ENCODE measurements at places on chromosomes 2 and 18. TPM values are rescaled to one million over a fixed set of nuclear protein-coding genes. Genes with fewer than 3 reads are reported as not detected.
A peak's percentile ranks its signal among the peaks of the same experiment; 100 is the strongest.

Gene GKN1
- total RNA-seq, result not detected

Gene UGT1A8
- total RNA-seq, result not detected

Gene FSHR
- not detected for total RNA-seq

Gene CPLX4
- not detected for total RNA-seq

Gene CFAP65
- total RNA-seq, result not detected

Gene FASTKD1
- 19.3 TPM for total RNA-seq

Gene RBM43
- total RNA-seq, result 4.9 TPM

Gene GULP1
- 71.7 TPM for total RNA-seq

Gene L3MBTL4
- 1.3 TPM for total RNA-seq

DNA sequence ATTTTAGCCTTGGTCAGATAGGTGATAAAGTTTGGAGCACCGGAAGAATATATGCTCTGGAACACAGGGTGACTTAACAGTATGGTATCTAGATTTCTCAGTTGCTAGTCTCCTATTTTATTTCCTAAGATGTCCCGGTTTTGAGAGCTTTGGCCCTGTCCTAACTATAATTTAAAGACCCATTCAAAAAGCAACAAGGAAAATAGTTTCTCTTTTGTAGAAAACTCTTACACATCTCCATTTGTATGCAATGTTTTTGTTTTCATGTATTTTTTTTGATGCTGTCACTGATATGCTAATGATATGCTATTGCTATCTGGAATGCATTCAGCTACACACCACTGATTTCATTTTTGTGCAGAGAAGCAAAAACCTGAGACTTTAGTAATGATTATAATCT, 237.8 kb downstream of the GPD2 start:
- H3K4me1 ChIP-seq, result no peaks in the 10 kb centered on the region
- no peak overlapping the region for H3K27ac ChIP-seq
- no peak for DNase-seq
- no peak overlapping the region for H3K4me3 ChIP-seq
- H3K27me3 ChIP-seq, result no peaks in the 10 kb centered on the region

GRCh38 chr2:75047992-75048625, 89.7 kb downstream of the POLE4 start:
- H3K36me3 ChIP-seq, result no peaks in the 10 kb centered on the region
- no peak overlapping the region for H3K27ac ChIP-seq
- peak; percentile 76 for DNase-seq
- H3K4me1 ChIP-seq, result peaks cover 11% of the 10 kb centered on the region

DNA sequence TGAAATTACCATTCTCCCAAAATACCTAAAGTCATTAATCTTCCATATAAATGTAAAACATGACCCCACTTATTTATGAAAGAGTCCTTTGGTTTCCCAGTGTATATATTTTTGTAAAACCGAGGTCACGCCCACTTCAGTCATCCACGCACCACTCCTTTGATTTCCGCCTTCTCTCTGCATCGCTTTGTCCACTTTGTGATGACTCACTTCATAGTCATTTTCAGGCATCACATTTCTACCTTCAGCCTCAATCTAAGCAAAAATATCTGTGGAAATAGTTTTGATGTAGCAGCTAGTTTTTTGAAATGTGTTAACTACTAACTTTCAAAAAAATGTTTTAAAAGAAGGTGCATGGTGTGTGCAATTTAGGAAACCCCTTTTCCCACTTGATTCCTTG, 793.5 kb upstream of the SOX11 start:
- H3K4me1 ChIP-seq, result no peaks in the 10 kb centered on the region
- H3K36me3 ChIP-seq, result no peaks in the 10 kb centered on the region
- no peaks in the 10 kb centered on the region for H3K27me3 ChIP-seq
- no peak overlapping the region for H3K4me3 ChIP-seq

GRCh38 chr18:48668466-48669179, 129.8 kb downstream of the CTIF start:
- H3K27me3 ChIP-seq, result no peaks in the 10 kb centered on the region
- no peak overlapping the region for H3K4me3 ChIP-seq
- H3K36me3 ChIP-seq, result peaks cover 24% of the 10 kb centered on the region
- no peaks in the 10 kb centered on the region for H3K4me1 ChIP-seq

- no peak overlapping the region for H3K4me3 ChIP-seq
- H3K27ac ChIP-seq, result no peak overlapping the region
- no peaks in the 10 kb centered on the region for H3K36me3 ChIP-seq
- no peak for DNase-seq
- no peaks in the 10 kb centered on the region for H3K4me1 ChIP-seq
- H3K27me3 ChIP-seq, result no peaks in the 10 kb centered on the region
These were observed 117.3 kb upstream of the EFEMP1 start for GRCh38 chr2:56040834-56041233.

GRCh38 chr2:46963941-46964673, 48.5 kb upstream of the MCFD2 start:
- H3K4me3 ChIP-seq, result no peak overlapping the region
- peak; percentile 69 for DNase-seq
- H3K27ac ChIP-seq, result no peak overlapping the region

DNA sequence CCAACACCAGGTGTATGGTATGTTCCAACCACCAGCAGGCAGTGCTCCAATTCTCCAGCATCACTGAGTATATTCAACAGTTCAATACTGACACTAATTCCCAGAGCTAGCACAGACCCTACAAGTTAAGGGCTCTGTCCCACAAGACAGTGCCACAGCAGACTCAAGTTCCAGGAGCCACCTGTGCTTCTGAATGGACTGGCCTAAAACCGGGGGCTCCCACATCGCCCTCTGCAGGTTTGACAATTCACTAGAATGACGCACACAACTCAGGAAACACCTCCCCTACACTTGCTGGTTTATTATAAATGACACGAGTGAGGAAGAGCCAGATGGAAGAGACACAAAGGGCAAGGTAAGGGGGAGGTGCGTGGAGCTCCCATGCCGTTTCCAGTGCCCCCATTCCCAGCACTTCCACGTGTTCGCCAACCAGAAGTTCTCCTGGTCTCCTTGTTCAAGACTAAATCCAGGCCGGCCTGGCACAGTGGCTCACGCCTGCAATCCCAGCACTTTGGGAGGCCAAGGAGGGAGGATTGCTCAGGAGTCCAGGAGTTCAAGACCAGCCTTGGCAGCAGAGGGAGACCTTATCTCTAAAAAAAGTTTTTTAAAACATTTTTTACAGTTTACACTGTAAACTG, 12.2 kb upstream of the ATP6V1B1 start:
- H3K4me3 ChIP-seq, result no peak overlapping the region
- H3K27me3 ChIP-seq, result no peaks in the 10 kb centered on the region
- DNase-seq, result no peak

DNA sequence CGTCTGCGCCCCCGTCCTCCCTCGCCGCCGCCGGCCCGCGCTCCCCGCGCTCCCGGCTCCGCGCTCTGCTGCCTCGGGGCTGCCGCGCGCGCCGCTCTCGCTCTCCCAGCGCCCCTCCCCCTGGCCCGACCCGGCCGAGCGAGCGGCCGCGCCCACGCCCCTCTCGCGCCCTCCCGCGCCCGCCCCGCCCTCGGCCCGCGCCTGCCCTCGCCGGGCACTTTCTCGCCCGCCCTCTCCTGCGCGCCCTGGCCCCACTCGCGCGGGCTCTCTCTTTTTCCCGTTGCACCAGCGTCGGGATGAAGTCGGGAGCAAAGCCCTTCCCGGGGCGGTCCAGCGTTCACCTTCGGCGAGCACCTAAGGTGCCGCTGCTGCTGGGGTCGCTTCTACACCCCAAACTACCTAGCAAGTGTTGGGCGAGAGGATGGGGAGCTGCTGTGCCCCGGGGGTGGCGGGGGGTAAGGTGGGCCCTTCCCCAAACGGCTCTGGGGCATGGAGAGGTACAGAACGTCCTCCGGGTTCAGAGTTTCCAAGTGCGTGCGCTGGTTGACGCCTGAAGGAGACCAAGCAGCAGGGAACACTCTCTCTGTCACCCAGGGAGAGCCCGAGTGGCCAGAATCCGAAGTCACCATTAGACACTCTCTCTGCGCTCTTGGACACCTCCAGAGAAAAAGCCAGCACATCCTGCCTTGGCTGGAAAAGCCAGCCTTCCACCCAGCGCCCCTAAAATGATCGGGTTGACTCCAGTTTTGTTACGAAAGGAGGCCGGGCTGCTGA, at the start of gene COLEC12:
Gene COLEC12 (minus strand): TSS at position 70 of the 774 bp plus-strand sequence. CDS start 187 bp downstream, outside the sequence.
- H3K36me3 ChIP-seq, result no peaks in the 10 kb centered on the region
- peaks cover 6% of the 10 kb centered on the region for H3K4me1 ChIP-seq
- peaks cover 8% of the 10 kb centered on the region for H3K27me3 ChIP-seq
- H3K27ac ChIP-seq, result peak within 1 kb of the TSS; percentile 66
- DNase-seq, result peak; percentile 42

GRCh38 chr2:8202132-8202531, 479.7 kb upstream of the ID2 start:
- H3K36me3 ChIP-seq, result no peaks in the 10 kb centered on the region
- H3K27me3 ChIP-seq, result no peaks in the 10 kb centered on the region
- no peak overlapping the region for H3K4me3 ChIP-seq
- H3K4me1 ChIP-seq, result no peaks in the 10 kb centered on the region
- no peak overlapping the region for H3K27ac ChIP-seq

DNA sequence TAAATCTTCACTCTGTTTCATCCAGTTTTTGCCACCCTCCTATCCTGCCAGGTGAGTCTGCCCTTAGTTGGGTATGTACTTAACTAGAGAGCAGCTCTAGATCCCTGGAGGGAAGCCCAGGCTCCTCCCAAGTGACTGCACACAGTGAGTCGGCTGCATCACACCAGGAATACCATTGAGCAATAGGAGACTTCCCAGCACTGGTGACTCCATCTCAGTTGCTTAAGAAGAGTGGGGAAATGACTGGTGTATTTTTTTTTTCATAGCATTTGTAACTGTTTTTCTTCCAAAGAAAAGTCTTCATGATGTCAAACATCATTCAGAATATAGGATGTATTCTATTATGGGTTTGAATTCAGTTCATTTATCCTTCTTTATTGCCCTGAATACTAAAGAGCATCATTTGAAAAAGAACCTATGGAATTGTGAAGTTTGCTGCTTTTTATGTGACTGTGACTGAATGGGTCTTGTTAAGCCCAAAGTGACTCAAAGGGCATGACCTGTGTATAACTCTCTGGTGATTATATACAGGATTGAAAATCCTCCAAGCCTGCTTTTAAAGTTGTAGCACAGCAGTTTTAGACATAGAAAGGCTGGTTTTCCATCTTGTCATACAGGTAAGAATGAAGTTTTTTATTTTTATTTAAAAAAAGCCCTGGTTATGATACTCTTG, 84.3 kb downstream of the MAP3K20 start:
- peak overlapping the region; percentile 93 for H3K27ac ChIP-seq
- H3K4me1 ChIP-seq, result peaks cover 22% of the 10 kb centered on the region
- no peaks in the 10 kb centered on the region for H3K36me3 ChIP-seq
- H3K4me3 ChIP-seq, result peak overlapping the region; percentile 19

DNA sequence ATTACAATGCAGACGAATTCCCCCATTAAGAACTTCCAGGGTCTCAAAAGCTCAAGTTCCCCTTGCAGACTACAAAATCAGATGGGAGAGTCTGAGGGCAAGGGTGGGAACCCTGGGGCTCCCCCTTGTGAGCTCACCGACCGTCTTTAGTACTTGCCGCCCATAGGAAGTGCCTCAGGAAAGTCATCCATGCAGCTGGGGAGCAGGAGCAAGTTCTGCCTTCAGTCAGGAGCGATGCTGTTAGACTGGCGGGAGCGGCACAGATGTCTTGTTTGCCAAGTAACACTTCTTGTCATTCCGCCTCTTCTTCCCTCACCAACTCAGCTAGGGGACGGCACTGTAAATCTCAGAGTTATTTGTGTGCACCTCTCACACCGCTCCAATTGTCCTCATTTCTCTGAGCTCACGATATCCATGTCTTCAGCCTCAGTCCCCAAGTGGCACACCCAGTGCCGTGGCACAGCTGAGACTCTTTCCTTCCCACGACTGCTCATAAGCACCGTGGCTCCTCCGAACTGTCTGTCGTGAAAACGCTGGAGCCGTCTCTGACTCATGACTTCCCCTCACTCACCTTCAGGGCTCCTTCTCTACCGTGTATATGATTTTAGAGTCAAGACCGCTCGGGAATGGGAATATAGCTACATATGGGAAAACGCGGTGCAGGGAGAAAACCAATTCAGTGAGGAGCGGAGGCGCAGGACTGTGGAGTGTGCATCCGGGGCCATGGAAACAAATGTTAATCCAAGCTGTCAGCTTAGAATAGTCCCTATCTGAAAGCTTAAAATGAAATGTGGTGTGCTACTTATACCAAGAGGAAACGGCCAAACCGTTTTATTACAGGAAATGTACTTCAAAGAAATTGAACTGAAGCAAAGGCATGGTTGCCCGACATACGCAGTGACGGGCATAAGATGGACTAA, 34.0 kb downstream of the UXS1 start:
- H3K4me1 ChIP-seq, result peaks cover 3% of the 10 kb centered on the region
- no peak overlapping the region for H3K4me3 ChIP-seq
- H3K27ac ChIP-seq, result no peak overlapping the region
- H3K27me3 ChIP-seq, result no peaks in the 10 kb centered on the region
- no peaks in the 10 kb centered on the region for H3K36me3 ChIP-seq

DNA sequence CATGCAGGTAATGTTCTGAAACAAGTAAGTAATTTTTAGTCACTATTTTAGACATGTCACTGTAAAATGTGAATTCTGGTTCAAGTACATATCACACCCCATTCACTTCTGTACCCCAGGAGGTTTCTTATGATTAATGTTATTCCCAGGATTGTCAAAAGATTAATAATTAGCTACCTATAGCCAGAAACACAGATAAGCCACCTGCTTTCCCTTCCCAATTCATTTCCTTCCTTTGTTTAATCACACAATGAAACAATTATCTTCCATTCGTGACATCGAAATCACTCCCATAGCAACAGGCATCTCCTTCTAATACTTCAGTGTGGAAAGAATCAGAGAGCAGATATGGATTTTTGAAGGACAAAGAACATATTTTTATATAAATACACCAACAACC, 1650.3 kb upstream of the CELF4 start:
- no peak for DNase-seq
- H3K4me3 ChIP-seq, result no peak overlapping the region
- H3K4me1 ChIP-seq, result no peaks in the 10 kb centered on the region
- H3K27ac ChIP-seq, result no peak overlapping the region
- no peaks in the 10 kb centered on the region for H3K27me3 ChIP-seq
- no peaks in the 10 kb centered on the region for H3K36me3 ChIP-seq

DNA sequence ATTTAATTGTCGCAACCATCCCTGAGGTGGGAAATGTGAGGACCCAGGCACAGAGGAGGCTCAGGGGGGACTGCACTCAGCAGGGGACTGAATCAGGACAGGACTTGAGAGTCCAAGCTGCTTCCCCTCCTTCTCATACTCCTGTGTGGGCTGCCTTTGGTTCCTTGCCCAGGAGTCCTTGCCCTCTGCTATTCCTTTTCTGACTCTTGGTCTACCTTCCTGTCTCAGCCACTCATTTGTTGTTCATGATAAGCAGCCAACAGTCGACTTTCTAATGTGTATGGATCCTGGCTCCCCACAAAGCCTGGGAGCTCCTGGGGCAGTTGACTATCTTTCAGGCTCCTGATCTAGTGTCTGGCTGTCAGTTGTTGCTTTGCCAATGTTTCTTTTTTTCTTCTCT, 28.3 kb downstream of the GATA6 start:
- no peak overlapping the region for H3K27ac ChIP-seq
- no peaks in the 10 kb centered on the region for H3K4me1 ChIP-seq
- H3K27me3 ChIP-seq, result no peaks in the 10 kb centered on the region

GRCh38 chr2:23828986-23829385, 97.9 kb downstream of the ATAD2B start:
- DNase-seq, result peak; percentile 10
- peaks cover 2% of the 10 kb centered on the region for H3K4me1 ChIP-seq
- H3K27ac ChIP-seq, result no peak overlapping the region
- no peak overlapping the region for H3K4me3 ChIP-seq
- H3K27me3 ChIP-seq, result no peaks in the 10 kb centered on the region
- no peaks in the 10 kb centered on the region for H3K36me3 ChIP-seq

GRCh38 chr2:72803151-72803550, 22.7 kb downstream of the EXOC6B start:
- no peaks in the 10 kb centered on the region for H3K4me1 ChIP-seq
- no peaks in the 10 kb centered on the region for H3K36me3 ChIP-seq
- H3K4me3 ChIP-seq, result no peak overlapping the region

GRCh38 chr2:45813003-45813941, 161.8 kb downstream of the PRKCE start:
- DNase-seq, result peak; percentile 30
- no peak overlapping the region for H3K4me3 ChIP-seq
- no peaks in the 10 kb centered on the region for H3K36me3 ChIP-seq
- no peak overlapping the region for H3K27ac ChIP-seq
- no peaks in the 10 kb centered on the region for H3K27me3 ChIP-seq

Measured in fibroblast of lung (primary cell).